ENCODE measurements at places on chromosomes 11 and 22.
A peak's percentile ranks its signal among the peaks of the same experiment; 100 is the strongest.

DNA sequence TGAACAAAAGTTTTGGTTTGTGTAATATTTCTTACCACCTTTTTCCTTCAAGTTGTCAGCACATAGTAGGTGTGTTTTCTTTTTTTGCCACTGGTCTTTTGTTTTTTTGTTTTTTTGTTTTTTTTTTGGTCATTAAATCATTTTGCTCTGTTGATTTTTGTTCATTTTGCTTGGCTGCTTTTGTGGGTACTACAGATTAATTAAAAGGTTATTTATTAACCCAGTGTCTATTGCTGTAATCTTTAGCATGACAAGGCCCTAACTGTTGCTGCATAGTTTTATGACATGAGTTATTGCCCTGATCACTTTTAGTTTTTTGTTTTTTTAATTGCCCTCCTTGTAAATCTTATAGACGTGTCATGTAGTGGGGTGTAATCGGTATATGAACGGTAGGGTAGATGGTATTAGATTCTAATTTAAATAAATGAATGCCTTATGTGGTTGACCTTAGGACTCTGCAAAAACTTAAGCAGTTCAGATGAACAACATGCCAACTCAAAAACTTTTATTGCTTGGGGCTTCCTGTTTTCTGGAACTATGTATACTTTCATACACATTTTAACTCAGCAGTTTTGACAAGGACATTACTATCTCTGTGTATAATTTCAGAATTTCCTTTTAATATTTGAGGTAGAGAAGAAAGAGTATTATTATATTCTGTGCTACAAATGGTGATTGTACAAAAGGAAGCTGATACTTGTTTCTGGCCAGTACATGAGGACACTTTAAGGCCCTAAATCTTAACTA, 7.9 kb downstream of the EWSR1 start:
- DNase-seq = peak; percentile 88

GRCh38 chr11:83691451-83691950, 405.3 kb upstream of the CCDC90B start:
- no peak for DNase-seq

DNA sequence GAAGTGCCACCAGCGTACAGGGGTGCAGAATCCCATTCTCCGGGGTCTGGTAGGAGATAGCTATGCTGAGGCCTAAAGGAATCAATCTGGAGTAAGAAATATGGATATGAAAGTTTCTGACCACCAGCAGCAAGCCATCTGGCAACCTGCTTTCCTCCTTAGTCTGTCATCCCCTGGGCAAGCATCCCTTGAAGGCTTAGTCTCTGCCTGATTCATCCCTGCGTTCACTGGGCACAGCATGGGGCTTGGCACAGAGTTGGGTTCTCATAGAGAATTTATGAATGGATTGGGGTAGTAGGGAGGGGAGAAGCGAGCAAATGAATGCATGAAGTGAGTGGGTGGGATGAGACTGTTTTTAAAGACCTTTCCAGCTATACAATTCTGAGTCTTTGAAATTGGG, 85.8 kb upstream of the NARS2 start:
- DNase-seq = no peak

DNA sequence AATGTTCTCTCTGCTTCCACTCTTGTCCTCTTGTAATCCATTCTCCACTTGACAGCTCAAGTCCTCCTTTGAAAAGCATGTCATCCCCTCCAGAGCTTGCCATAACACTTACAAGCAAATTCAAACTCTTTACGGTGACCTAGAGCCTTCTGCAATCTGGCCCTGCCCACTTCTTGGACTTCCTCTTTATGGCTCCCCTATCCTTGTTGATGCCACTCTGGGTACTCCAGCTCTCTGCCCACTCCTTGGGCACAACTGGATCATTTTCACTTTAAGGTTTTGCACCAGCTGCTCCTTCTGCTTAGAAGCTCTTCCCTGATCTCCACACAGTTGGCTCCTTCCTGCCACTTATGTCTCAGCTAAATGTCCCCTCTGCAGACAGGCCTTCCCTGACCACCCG, 217.9 kb downstream of the DSCAML1 start:
- DNase-seq = no peak

GRCh38 chr11:13923716-13924650, 38.5 kb upstream of the SPON1 start:
- DNase-seq = no peak

DNA sequence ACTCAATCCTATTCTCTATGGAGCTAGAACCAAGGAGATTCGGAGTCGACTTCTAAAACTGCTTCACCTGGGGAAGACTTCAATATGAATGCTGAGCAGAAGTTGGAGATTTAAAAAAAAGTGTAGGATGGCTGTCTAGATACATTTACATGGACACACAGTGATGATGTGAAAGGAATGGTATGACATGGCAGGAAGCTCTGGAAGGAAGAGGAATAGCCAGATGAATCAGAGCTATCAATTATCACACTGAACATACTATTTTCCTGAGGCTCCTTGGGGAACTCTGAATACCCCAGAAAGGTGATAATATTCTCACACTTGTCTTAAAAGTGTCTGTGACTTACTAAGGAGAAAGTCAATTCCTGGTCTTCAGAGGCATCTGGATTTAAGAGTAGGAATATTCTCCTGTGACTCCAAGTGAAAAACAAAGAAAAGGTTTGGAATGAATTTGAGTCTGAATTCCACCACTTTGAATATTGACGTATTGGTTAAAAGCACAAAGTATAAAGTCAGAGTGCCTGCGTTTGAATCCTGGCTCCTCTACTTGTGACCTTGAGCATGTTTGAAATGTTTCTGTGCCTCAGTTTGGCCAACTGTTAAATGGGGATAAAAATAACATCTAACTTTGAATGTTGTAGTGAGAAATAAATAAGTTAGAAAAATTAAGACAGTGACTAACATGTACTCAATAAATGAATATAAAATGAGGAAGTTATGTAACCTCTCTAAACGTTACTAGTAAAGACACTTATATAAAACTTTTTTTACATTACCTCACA, 1.3 kb downstream of the OR52D1 start:
- no peak for DNase-seq

DNA sequence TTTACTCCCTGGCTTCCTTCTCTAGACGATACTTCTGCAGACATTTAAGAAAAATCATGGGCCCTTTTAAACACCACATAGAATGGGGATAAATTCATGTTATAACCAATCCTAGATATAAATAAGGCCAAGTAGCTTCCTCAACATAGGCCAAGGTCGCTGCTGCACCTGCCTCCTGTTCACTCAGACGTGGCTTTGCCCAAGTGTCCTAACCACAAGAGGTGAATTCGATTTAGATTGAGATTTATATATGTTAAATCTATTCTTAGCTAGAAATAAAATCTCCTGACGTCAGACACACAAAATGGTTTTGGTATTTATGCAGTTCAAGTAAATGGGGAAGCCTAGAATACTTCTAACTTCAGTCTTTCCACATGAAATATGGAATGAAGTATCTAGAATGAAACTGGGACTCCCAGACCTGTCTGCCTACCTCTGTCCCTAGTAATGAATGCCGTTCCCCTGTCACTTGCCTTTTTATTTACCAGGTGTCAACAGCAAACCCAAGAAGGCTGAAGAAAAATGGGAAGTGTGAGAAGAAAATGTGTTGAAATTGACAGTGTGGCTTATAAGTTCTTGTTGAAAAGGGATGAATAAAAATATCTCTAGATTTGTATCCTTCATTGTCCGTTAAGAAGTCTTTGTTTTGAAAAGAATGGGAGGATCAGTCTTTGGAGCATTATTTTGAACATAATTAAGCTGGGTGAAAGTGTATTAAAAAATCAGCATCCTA, 131.8 kb downstream of the HIPK3 start:
- DNase-seq = no peak

DNA sequence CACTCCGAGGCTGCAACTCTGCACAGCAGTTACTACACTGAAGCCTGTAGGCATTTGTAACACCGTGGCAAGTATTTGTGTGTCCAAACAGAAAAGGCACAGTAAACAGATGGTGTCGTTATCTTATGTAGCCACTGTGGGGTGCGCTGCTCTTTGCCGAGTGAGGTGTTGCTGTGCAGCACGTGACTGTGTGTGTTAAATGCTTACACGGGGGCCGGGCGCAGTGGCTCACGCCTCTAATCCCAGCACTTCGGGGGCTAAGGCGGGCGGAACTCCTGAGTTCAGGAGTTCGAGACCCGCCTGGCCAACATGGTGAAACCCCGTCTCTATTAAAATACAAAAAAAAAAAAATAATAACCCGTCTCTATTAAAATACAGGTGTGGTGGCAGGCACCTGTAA, 11.5 kb downstream of the ZBED4 start:
- DNase-seq = no peak

- DNase-seq = no peak
Measured at GRCh38 chr22:18024956-18025720, 777 bp upstream of the MICAL3 start.

GRCh38 chr11:118633979-118634378, 26.6 kb downstream of the PHLDB1 start:
- DNase-seq = no peak

DNA sequence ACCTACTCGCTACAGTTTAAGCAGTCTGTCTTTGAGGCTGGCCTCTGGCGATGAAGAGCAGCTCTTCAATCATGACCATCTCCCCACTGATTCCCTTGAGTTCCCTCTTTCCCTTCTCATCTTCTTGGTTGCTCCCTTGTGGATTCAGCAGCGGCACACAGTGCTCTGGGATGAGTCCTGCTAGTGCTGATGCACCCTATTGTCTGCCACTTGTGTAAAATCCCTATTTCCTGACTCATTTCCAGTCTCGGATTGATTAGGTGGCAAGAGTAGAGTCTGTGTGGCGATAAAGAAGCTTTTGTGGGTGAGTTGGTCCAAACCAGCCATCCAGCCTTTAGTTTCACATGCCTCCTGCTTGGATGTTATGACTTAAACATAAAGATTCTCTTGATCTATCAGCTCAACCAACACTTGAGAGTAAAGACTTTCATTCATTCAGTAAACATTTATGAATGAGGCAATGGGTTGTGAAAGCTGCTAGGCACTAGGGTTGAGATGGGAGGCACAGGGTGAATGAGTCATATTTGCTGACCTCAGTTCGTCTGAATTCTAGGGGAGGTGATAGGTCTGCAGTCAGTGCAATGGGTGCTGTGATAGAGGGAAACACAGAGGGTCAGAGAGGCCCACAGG, 219.4 kb upstream of the RAG2 start:
- peak; percentile 71 for DNase-seq

DNA sequence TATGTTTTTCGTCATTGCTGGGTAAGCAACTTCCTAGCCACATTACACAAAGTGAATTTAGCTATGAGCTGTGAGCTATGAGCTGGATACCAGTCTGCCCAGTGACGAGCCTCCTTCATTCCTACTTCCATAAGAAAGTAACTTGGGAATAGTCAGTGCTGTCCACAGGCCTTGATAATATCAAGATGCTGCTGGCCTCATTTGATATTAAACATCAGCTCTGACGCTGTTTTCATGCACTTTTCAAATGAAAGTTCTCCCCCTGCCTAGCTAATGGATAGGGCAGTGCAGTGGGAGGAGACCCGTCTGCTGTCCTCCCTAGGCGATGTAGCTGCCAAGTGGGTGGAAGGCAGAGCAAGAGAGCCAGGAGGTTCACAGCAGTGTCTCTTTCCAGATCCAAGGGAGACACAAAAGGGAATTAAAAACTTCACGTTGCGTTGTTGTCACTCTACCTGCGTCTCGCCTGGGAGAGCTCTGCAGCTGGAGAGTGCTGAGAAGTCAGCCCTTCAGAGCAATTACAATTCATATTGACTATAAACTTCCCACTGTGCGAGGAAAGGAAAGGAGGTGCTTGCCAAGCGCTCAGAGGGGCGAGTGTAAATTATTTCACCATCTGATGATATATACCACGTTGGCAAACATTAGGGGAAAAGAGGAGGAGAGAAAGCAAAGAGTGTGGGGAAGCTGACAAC, 861.4 kb downstream of the NTM start:
- DNase-seq = no peak

GRCh38 chr11:69374110-69374945, 80.4 kb downstream of the MYEOV start:
- no peak for DNase-seq

- DNase-seq = no peak
Measured at GRCh38 chr11:129803533-129803932, 12.1 kb upstream of the TMEM45B start.

GRCh38 chr11:34443136-34443535, 4.4 kb downstream of the CAT start:
- no peak for DNase-seq
